Naive thymus-derived CD4-positive, alpha-beta T cell (primary cell): ENCODE measurements at places on chromosomes 16 and 17. TPM values are rescaled to one million over a fixed set of nuclear protein-coding genes. Genes with fewer than 3 reads are reported as not detected.

DNA sequence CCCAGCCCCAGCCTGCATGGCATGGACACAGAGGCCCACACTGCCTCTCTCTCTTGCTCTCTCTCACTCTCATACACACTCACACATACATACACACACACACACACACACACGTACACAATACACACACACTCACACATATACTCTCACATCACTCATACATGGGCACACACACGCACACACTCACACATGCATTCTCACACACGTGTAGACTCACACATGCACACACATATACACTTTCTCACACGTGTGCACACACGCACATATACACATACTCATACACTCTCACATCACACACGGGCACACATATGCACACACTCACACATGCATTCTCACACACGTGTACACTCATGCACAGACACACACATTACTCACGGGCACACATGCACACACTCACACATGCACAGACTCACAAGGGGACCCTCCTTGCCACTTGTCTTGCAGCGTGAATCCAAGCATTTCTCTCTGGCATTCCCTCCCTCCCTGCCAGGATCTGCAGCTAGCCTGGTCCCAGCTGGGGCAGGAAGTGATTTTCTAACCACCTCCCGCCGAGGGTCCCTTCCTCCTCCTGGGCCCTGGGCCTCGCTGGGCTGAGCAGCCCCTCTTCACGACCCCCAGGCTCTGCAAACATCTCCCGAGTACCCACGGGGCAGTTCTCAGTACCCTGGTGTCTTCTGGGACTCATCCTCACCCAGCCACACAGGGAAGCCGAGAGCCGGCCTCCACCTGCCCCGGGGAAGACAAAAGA, 37.5 kb downstream of the IL21R start:
- DNase-seq = no peak

DNA sequence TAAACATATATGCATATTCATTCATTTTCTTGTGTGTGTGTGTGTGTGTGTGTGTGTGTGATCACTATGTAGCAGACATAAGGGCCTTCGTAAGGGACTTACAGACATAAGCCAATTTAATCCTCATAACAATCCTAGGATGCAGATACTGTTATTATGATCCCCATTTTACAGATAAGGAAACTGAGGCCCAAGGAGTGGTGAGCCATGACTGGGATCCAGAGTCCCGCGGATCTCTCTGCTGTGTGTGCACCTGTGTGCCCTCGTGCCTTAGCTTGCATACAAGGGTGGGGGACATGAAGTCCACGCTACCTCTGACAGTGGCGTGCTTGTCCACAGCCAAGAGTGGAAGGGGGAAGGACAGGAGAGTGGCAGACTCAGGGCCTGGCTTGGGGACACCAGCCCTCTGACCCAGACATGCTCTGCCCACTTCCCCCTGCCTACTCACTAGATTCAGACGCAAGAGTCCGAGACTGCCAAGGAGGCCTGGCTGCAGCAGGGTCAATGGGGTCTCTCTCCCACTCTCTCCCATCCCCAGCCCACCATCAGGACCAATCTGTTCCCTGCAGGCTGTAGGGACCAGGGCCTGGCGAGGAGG, 9.8 kb upstream of the SMTNL2 start:
- DNase-seq = no peak

GRCh38 chr17:9684955-9685621, 39.8 kb downstream of the USP43 start:
- no peak for DNase-seq

GRCh38 chr17:40456396-40456951, 13.2 kb downstream of the IGFBP4 start:
- no peak for DNase-seq

GRCh38 chr17:34761646-34762045, 182.3 kb downstream of the TMEM132E start:
- DNase-seq = no peak

DNA sequence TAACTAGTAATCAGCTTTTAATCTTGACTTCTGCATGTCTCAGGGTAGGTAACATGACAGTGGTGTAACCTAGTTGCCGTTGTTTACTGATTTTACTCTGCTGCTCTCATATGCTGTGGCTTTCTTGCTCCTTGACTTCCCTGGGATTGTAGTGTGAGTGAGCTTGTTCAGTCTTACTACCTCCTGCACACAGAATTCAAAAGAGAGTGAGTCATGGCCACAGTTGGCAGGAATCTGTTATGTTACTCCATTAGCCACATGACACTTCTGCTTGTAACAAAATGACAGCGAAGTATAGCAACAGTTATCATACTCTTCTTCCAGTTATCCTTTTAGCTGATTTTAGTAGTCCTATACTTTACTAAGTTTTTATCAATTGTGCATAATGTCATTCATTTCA, 18.8 kb downstream of the TNRC6A start:
- DNase-seq = no peak

DNA sequence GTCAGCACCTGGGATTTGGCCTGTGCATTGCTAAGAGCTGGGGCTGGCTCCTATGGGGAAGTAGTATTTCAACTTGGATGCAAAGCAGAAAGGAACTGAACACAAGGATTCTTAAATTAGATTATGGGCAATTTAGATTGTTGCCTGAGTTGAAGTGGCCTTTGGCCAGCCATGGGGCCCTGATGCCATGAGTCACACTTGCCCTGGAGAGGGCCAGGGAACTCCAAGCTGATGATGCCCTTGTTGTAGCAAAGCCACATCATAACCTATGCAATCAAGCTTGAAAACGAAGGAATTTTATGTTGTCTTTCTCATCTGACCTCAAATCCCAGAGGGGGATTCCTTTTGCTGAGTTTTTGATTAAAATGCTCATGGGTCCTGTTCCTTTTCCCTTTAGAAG, 3.9 kb upstream of the SPATA32 start:
- no peak for DNase-seq

DNA sequence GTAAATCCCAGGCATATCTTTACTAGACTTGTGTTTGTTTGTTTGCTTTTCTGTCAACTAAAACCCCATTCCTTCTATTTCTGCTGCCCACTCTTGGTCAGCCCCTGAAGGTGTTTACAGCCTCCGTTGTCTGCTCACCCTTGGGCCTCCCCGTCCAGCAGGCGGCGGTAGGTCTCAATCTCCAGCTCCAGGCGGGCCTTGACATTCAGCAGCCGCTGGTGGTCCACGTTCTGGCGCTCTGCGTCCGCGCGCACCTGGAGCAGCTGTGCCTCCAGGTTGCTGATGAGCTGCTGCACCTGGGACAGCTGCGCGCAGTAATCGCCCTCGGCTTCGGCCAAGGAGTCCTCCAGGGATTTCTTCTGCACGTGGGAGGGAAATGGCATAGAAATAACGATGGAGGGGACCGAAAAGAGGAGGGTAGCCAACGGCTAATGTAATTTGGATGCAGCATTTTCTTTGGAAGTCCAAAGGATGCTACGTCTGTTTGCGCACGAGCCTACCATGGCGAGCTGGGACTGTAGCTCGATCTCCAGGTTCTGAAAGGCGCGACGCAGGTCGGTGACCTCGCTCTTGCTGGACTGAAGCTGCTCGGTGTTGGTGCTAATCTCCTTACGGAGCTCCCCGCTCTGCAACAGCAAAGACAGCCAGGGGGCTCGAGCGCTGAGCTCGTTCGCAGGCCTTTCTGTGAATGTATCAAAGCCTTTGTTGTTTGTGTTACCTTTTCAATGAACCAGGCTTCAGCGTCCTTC, 3.9 kb downstream of the KRT12 start:
- DNase-seq = no peak

DNA sequence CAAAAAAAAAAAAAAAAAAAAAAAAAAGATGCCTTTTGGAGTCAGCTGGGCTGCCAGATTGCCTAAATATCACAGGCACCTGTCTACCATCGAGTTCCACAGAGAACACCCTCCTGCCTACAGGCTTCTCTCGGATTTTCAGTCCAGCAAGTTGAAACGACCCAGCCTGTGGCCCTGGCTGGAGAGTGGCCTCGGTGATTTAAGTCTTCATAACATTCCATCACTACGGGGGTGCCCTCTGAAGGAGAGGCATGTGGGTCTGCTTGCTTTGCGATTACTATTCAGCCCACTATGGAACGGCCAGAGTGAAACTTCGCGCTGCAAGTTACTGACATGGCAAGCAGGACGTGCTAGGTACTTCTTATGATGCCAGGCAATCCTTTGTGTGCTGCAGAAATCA, 42.8 kb downstream of the MARCHF10 start:
- no peak for DNase-seq

GRCh38 chr16:28219282-28219681, 7.5 kb upstream of the XPO6 start:
- no peak for DNase-seq

DNA sequence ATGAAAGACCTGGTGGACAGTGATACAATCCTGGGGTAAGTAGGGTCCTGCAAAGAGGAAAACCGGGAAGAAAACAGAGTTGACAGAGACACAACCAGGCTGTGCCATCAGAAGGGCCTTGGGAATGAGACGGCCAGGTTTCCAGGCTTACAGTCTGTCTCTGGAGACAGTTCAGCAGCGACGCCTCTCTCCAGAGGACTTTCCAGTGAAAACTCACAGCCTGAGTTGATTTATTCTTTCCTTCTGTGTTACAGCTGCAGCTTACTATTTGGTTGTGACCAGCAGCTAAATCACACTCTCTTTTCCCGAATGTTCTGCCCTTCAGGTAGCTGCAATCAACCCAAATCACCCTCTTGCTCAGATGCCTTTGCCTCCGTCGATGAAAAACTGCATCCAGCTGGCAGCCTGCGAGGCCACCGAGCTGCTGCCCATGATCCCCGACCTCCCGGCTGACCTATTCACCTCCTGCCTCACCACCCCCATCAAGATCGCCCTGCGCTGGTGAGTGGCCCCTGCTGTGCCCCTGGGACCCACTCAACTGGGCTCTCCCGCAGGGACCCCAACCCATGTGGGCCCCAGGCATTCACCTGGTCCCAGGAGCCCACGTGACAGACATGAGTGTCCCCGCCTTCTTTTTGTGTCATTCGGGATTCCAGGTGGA, 209.2 kb downstream of the RPTOR start:
- no peak for DNase-seq

DNA sequence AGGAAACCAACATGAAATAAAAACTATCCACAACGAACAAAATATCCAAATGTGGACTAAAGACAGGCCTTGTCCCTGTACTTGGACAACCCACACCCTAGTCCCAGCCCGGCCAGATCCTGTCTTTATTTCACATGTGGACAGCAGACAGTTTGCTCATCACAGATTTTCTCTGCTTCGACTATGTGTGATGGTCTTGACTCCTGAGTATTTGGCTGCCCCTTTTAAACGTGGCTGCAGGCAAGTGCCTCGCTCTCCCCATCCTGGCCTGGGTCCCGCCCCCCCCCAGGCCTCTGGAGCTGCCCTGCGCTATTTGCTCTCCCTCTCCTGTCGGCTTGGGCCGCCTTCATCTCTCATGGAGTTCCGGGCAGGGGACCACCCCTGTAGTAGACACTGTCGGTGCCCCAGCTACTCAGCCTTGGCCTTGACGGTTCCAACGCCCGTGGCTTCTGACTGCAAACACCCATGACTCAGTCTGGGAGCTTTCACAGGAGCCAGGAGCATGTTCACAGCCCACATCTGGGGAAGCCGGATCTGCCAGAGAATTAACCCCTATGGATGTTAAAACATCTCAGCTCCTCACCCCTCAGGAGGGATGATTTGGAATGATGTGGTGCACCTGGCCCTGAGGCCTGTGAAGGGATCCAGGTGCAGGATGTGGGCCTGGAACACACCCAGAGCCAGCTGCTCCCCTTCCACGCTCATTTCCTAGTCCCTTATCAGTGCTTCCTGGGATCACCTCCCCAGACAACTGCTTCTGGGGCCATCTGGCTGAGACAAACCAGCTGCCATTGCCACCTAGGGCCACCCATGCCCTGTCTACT, 229.7 kb upstream of the RPL38 start:
- DNase-seq = no peak

GRCh38 chr17:77690271-77691161, 268.0 kb upstream of the TNRC6C start:
- DNase-seq = peak; percentile 26

DNA sequence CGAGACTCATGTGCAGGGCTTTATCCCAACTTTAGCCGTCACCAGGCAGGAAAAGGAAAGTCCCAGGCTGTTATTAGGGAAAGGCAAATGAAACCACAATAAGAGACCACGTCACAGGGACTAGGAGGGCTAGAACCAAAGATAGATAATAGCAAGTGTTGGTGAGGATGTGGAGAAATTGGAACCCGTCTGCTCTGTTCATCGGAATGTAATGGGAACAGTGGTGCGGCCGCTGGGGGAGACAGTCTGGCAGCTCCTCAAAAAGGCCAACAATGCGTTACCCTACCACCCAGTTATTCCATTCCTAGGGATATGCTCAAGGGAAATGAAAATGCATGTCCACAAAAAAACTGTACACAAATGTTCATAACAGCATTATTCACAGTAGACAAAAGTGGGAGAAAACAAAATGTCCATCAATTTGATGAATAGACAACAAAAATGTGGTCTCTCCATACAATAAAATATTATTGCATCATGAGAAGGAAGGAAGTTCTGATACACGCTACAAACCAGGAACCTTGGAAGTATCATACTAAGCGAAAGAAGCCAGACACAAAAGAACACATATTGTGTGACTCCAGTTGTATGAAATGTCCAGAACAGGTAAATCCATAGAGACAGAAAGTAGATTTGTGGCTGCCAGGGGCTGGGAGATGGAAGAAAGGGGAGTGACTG, 19.5 kb upstream of the USP10 start:
- DNase-seq = no peak

DNA sequence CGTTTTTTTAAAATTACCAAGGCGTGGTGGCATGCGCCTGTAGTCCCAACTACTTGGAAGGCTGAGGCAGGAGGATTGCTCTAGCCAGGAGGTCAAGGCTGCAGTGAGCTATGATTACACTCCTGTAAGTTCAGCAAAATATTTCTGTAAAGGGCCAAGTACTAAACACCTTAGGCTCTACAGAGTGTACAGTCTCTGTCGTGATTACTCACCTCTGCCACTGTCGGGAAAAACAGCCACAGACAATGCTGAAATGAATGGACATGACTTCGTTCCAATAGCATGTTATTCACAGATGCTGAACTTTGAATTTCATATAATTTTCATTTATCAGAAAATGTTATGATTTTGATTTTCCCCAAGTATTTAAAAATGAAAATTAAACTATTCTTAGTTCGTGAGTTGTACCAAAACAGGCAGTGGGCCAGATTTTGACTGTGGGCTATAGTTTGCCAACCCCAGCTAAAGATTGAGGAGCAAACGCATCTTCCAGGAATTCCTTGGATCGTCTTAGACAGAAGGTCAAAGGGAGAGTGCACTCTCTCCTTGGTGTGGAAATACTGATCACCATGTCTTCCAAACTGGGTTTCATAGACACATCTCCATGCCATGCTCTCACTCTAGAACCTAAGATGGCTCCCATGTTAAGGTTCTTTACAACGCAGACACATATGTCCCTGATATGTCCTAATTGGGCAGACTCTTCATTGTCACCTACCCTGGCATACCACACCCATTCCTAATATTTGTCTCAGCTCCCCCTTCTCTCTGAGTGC, 89.5 kb downstream of the MARF1 start:
- DNase-seq = no peak

GRCh38 chr16:21001262-21001661, 100.7 kb downstream of the LYRM1 start:
- no peak for DNase-seq

- no peak for DNase-seq
Measured at GRCh38 chr17:43467981-43468581, 15.7 kb upstream of the DHX8 start.

The CD7 gene
- 183 TPM for polyA plus RNA-seq

The TBC1D16 gene
- 0.44 TPM for polyA plus RNA-seq

The TNFSF13 gene
- polyA plus RNA-seq = 1.1 TPM

The SDF2 gene
- polyA plus RNA-seq = 52.1 TPM

The BCAR1 gene
- not detected for polyA plus RNA-seq

The PLEKHH3 gene
- not detected for polyA plus RNA-seq

The PYDC1 gene
- not detected for polyA plus RNA-seq
